ENCODE measurements at places on chromosomes 1 and 21.

DNA sequence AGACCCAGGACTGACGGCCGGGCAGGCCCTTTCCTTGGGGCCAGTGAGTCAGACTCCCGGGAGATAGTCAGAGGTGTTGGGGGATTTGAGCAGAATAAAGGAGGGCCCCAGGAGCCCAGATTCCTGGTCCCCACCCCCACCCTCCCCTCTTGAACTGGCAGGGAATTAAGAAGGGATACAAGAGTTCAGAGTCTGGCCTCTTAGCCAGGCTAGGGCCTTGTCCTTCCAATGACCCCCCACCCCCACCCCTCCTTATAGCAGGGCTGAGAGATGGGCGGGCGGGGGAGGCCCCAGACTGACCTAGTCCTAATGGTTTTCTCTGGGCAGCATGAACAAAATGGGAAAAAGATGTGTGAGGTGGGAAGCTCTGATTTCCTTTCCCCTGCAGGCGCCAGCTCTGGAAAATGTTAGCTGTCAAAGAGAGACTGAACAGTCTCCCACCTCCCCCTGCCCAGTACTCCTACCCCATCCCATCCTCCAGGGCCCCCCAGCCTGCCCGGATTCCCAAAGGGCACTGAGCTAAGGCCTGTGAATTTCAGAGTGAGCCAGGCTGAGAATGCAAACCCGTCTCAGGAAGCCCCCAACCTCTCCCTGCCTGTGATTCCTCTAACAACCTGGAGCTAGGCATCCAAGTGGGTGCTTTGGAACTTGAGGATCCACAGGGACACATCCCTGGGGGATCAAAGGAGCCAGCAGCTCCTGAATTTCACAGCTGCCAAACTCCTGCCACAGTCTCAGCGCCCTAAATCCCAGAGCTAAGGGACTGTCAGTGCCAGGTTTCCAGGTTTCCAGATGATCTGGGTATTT, 5.8 kb upstream of the CRABP2 start:
- DNase-seq: no peak

- no peak for DNase-seq
Observed at GRCh38 chr1:186330758-186331157, 44.3 kb downstream of the TPR start.

- DNase-seq: no peak
Observed at GRCh38 chr1:115594600-115594999, 47.2 kb upstream of the VANGL1 start.

DNA sequence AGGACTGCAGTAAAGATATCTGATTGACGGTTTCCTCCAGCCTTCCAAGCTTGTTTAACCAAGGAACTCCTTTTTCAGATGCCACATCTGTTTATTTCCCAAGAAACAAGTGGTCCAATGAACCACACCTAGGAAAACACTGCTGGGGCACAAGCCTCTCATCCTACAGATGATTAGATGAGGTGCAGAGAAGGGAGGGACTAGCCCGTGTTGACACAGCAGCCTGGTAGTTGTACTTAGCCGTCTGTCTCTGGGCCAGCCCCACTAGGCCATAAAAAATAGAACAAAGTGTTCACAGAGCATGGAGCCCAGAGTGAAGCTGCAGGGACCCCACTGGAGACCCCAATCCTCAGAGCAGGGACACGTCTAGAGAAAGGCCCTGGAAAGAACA, 32.1 kb downstream of the LRP8 start:
- no peak for DNase-seq

DNA sequence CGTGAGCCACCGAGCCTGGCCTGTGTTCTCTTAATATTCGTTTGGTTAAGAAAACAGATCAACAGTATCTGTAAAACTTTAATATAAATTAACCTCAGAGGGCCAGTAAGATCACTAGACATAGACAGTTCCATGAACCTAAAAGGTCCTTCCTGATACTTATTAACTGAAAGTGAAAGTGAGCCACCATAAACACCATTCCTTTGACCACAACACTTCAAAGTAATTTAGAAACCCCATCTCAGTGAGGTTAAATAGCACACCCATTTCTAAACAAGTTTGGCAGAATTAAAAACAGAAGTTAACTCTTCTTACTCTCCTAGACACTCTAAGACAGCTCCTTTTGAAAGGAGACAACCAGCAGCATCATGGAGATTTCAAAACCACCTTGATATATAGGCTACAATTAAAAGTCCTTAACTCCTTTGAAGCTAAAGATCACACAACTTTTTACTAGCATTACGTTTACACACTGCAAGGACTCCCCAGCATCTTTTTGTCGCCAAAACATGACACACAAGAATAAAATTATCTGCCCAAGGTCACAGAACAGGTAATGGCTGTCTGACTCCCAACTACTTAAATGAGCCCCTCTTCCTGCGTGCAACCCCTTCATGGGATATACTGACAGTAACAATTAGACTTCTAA, 2.2 kb downstream of the RNF19B start:
- no peak for DNase-seq

DNA sequence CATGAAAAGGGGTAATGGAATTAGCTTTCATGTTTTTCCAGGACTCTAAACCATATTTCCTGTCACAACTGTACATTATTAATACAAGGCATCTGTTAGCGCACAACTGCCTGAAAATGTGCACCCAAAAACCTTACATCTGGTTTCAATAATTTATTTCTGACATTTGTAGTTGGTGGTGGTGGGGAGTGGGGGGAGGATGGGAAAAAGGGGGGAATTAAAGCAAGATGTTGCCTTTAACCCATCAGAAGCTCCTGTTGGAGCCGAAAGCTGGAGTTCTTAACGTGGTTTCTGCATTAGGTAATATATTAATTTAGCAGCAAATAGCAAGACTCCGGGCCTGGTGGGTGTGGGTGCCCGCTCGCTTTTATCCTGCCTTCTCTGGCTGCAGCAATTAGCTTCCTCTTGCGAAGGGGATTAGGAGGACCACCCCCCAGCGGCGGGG, 36.9 kb upstream of the HHAT start:
- DNase-seq: no peak

GRCh38 chr1:201487742-201488141, 18.8 kb upstream of the PHLDA3 start:
- no peak for DNase-seq

DNA sequence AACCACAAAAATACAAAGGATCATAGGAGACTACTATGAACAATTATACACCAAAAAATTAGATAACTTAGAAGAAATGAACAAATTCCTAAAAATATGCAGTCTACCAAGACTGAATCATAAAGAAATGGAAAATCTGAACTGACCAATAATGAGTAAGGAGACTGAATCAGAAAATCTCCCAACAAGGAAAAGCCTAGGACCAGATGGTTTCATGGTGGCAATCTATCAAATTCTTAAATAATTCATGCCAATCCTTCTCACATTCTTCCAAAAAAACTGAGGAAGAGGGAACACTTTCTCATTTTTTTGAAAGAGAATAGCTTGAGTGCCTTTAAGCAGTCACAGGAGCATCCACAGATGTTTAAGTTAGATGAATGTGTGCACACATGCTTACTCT, 31.8 kb upstream of the DISP1 start:
- DNase-seq: no peak

DNA sequence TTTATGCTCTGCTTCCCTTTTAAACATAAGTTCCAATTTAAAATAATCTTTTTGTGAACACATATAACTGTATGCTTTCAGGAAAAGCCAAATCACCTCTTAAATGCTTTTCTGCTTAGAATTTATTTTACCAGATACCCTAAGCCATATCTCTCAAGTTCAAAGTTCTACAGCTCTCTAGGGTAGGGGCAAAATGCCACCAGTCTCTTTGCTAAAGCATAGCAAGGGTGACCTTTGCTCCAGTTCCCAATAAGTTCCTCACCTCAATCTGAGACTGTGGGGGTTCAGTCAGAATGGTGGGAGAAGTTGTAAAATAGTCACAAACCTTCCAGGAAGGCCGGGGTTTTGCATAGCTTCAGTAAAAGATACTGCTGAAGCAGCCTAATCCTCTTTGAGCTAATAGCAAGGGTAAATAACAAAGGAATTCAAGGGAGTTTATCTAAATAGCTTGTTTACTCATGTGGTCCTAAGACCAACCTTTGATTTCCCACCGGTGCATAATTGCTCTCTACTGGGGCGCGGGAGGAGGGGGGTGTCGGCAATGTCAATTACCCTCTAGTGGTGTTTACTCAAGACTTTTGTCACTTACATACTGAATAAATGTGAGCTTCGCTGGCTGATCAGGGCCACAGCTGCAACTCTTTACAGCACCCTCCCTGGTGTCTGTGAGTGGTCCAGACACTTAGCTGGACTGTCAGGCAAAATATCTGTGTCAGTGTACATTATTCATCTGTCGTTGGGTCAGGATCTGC, 1376.2 kb downstream of the NCAM2 start:
- DNase-seq: no peak

DNA sequence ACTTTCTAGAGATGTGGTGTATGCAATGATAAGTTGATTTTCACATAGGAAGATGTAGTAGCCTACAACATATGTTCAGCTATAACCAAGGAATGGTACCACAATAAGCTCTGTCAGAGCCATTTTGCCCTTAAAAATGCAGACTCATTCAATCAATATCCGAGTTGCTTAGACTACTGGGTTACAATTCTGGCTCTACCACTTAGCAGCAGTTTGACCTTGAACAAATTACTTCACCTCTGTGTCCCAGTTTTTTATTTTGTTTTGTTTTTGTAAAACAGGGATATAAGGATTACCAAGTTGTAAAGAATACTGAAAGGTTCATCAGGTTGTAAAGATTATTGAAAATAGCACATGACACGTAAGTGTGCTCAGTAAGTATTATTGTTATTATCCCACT, 9.3 kb downstream of the EPS15 start:
- DNase-seq: no peak

DNA sequence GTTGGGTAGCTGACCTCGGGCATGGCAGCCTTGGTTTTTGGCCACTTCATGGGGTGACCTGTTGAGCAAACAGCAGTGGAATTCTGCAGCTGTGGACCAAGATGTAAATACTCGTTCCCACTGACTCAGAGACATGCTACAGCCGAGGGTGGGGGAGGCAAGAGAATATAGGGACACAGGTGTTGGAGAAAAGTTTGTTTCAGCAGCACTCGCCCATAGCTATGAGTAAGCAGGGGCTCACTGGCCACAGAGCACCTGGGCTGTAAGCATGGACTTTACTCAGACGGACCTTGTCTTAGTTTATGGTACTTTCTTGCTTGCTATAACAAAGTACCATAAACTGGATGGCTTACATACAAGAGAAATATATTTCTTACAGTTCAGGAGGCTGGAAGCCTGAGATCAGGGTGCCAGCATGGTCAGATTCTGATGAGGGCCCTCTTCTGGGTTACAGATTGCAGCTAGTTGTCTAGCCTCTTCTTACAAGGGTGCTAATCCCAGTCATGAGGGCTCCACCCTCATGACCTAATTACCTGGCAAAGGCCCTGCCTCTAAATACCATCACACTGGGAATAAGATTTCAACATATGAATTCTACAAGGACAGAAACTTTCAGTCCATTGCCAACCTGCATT, 437.2 kb upstream of the DAB1 start:
- DNase-seq: no peak

DNA sequence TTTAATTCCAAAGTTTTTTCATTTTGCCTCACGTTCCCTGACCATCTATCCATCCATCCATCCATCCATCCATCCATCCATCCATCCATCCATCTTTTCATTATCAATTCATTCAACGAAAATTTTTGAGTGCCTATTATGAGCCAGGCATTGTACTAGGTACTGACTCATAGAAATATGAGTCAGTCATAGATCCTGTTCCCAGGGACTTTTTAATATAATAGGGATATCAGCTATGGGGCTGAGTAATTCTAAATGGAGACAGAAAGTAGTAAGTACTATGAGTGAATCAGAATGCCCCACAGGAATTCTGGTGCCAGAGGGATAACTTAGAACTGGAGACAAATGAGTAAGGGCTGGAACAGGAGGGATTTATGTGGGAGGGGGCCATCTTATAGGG, 49.8 kb upstream of the GNG12 start:
- no peak for DNase-seq

GRCh38 chr1:63322944-63323864, 837 bp downstream of the FOXD3 start:
- peak; percentile 65 for DNase-seq

DNA sequence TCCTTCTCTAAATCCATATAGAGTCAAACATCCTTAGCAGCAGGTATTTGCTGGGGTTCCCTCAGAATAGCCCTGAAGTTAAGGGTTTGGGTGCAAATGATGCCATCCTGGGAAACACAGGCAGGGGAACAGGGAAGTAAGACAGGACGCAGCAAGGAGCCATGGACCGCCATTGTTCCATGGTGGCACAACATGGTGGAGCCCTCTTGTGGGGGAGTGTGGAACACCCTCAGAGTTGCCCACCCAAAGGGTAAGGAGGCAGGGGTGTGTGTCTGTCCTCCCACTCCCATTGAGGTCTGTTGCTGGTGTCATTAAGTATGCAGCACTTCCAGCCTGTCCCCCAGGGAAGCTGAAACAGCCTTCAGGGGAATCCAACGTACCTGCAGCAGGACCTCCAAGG, 20.4 kb upstream of the RCAN1 start:
- DNase-seq: no peak

- no peak for DNase-seq
Observed at GRCh38 chr1:182622901-182623528, 18.8 kb upstream of the RGS16 start.

GRCh38 chr1:202172015-202172355, 11.6 kb upstream of the PTPN7 start:
- no peak for DNase-seq

DNA sequence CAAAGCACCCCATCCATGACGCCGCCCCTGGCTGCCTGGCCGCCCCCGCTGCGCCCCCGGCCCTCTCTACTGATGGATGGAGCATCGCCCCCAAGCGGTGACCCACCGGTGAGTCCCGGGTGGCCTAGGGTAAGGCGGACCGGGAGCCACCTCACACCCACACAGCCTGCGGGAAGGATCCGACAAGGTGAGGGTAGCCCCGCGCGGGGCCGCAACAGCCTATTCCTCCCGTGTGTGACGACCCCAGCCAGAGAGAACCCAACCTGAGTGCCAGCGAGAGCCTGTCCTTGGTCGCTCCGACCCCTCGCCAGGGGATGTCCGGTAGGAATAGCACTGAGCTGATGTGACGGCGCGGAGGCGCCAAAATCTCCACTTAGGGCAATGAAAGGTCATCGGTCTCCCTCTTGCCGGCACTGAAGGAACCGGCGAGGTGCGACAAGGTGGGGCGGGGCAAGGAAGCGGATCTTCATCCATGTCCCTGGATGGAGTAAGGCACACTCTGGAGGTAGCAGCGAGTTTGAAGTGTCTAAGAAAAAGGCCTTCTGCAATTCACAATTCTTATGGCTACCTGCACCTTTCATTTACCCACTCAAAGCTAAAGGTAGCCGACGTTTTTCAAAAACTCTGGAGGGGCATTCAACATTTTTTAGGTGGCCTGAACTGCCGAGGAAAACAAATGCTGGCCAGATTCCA, 19.7 kb upstream of the CHIA start:
- no peak for DNase-seq

- DNase-seq: no peak
Observed at GRCh38 chr1:224541072-224541790, 74.9 kb upstream of the CNIH3 start.

GRCh38 chr1:115337633-115338456, at the start of gene NGF:
Gene NGF (minus strand): TSS chr1:115338249. CDS start chr1:115286795, 51,454 bp downstream.
- no peak for DNase-seq

GRCh38 chr1:236176337-236177336, 34.3 kb downstream of the GPR137B start:
- DNase-seq: no peak

All from NCI-H526 treated with DMSO at 0.1 percent for 48 hours (cell line).